ENCODE measurements at places on chromosomes 11 and 22. TPM values are rescaled to one million over a fixed set of nuclear protein-coding genes. Genes with fewer than 3 reads are reported as not detected.
A peak's percentile ranks its signal among the peaks of the same experiment; 100 is the strongest.

RASL10A gene
- total RNA-seq = not detected

DNA sequence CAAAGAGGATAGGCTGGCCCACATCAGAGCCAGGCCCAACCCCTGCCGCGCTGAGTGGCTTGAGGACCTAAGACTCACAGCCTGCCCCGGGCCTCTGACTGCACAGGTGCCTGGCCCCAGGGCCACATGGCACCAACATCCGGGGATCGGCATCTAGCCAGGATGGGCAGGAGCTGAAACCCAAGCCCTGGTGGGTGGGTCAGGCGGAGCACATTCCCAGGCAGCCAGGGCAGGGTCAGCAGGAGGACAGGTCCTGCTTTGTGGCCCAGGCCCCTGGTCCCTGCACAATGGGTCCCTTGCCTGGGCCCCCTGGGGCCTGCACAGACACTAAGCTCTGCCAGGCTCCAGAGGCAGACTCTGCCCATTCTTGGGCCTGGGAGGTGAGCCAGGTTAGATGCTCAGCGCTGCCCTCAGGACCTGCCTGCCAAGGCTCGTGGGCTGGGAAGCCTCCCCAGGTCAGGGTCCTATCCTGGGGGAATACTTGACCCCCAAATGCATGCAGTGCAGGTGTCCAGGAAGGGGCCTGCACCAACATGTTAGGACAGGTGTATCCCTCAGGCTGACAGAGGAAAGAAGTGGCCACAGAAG lies 33.5 kb downstream of the ARVCF start:
- no peaks in the 10 kb centered on the region for H3K4me1 ChIP-seq
- no peak for DNase-seq
- H3K27me3 ChIP-seq = peaks cover 3% of the 10 kb centered on the region
- H3K4me3 ChIP-seq = no peak overlapping the region
- H3K36me3 ChIP-seq = no peaks in the 10 kb centered on the region

- no peak overlapping the region for H3K4me3 ChIP-seq
- no peaks in the 10 kb centered on the region for H3K36me3 ChIP-seq
- H3K27me3 ChIP-seq = no peaks in the 10 kb centered on the region
Observed at GRCh38 chr11:99682646-99683045, 661.9 kb downstream of the CNTN5 start.

- peaks cover 56% of the 10 kb centered on the region for H3K4me1 ChIP-seq
- peak overlapping the region; percentile 25 for H3K27ac ChIP-seq
- peak overlapping the region; percentile 6 for H3K4me3 ChIP-seq
- no peak for DNase-seq
- peaks cover 4% of the 10 kb centered on the region for H3K36me3 ChIP-seq
Observed at GRCh38 chr11:9208726-9209501, 56.2 kb downstream of the DENND5A start.

DNA sequence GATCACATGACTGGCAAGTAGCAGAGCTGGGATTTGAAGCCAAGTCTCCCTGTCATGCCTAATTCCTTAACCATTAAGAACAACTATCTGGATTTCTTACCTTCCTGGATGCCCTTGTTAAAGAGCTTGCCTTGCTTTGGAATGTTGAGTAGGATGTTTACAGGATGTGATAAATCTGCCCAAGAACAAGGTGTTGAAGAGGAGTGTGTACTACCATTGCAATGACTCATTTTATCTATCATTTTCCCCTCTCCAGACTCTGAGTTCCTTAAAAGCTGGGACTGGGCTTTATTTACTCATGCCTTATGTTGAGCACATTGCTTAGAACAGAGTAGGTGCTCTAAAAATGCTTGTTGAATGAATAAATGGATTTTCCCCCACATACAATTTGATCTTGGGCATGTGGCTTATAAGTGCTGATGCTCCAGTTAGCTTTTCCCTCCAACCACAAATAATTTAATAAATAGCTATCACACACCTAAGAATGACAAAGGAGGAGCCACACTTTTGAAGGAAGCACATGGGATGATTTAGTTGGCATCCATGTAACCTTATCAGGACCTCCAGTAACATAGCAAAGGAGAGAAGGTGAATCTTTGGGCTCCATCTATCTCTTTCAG lies 268.6 kb upstream of the SESN3 start:
- no peak overlapping the region for H3K27ac ChIP-seq
- no peak overlapping the region for H3K4me3 ChIP-seq
- H3K27me3 ChIP-seq = peaks cover 9% of the 10 kb centered on the region
- DNase-seq = no peak
- H3K36me3 ChIP-seq = peaks cover 1% of the 10 kb centered on the region
- H3K4me1 ChIP-seq = peaks cover 5% of the 10 kb centered on the region

DNA sequence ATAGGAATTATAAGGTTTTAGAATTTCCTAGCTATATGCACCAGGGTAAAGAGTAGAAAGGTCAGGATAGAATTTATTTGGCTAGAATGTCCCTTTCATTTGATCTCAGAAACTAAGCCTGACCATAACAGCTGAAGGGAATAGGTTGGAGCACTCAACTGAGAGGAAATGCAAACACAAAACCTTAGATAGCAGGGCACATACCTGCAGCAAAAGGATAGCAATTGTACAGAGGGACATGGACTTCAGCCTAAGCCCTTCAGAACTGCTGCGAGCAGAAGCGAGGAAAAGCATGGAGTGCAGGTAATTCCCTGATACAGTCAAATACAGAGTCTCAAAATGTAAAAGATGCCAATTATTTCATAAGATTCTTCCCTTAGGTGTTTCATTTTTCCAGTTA lies 211.0 kb upstream of the DDI1 start:
- H3K27me3 ChIP-seq = no peaks in the 10 kb centered on the region
- H3K27ac ChIP-seq = no peak overlapping the region
- no peaks in the 10 kb centered on the region for H3K4me1 ChIP-seq
- no peak for DNase-seq
- no peak overlapping the region for H3K4me3 ChIP-seq

- H3K27ac ChIP-seq = peak overlapping the region; percentile 87
- peaks cover 16% of the 10 kb centered on the region for H3K4me1 ChIP-seq
- DNase-seq = peak; percentile 58
- no peaks in the 10 kb centered on the region for H3K36me3 ChIP-seq
- no peaks in the 10 kb centered on the region for H3K27me3 ChIP-seq
Observed at GRCh38 chr22:41382098-41382578, 396 bp downstream of the TEF start.

DNA sequence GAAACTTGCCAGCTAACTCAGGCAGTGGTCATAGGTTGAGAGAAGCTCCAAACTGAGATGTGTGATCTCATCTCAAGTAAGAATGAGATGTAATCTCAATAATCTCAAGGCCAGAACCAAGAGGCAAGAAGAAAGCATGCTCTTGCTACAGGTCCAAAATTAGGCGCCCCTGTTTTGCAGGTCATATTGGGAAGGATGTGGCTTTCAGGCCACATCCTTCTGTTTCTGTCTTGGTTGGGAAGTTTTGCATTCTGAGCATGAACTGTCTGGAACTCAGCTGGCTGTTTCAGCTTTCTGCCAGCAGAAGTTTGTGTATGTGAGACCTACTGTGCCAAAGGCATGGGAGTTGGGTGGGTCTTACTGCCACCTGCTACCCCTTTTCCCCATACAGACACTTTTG lies 67.5 kb upstream of the MS4A8 start:
- no peak overlapping the region for H3K27ac ChIP-seq
- H3K27me3 ChIP-seq = peaks cover 32% of the 10 kb centered on the region

TBX10 gene
- not detected for total RNA-seq

LARGE1 gene
- 0.28 TPM for total RNA-seq

DNA sequence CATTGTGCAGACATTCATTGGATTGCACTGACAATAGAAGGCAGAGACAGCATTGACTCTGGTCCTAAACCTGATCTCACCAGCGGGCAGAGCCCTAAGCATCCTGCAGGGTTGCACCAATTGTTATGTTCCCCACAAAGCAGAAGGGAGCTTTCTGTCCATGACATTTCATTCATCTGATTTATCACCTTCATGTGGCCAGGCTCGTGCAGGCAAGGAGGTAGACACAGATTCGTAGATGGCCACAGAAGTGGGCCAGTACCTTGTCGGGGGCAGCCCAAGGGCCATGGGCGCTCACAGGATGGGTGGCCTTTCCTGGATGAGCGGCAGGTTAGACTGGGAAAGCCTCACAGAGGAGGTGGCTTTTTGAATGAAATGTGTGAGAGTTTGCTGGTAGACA lies 2.9 kb downstream of the TSKU start:
- no peak for DNase-seq
- no peaks in the 10 kb centered on the region for H3K36me3 ChIP-seq
- peaks cover 19% of the 10 kb centered on the region for H3K4me1 ChIP-seq
- H3K27me3 ChIP-seq = peaks cover 27% of the 10 kb centered on the region
- H3K27ac ChIP-seq = no peak overlapping the region

NAALAD2 gene
- total RNA-seq = not detected

BLID gene
- not detected for total RNA-seq

DNA sequence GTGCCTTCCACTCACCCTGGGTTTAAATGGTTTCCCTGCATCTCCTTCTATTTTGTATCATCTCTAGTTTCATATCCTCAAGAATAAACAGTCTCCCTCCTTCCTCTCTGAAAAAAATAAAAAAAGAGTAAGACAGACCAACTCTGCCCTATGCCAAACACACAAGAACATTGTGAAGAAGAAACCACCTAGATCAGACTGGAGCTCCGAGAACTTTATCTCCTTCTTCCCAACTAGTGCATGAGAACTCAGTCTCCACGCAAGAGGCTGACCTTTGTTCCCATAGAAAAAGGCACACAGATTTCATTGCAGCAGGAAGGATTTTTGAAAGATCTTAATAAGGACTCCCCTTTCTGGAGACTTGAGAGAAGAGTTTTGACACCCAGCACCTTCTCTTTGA lies 8.7 kb upstream of the PEX26 start:
- no peaks in the 10 kb centered on the region for H3K36me3 ChIP-seq
- DNase-seq = no peak
- no peak overlapping the region for H3K27ac ChIP-seq
- no peaks in the 10 kb centered on the region for H3K4me1 ChIP-seq

SRRD gene
- total RNA-seq = 34.5 TPM

DNA sequence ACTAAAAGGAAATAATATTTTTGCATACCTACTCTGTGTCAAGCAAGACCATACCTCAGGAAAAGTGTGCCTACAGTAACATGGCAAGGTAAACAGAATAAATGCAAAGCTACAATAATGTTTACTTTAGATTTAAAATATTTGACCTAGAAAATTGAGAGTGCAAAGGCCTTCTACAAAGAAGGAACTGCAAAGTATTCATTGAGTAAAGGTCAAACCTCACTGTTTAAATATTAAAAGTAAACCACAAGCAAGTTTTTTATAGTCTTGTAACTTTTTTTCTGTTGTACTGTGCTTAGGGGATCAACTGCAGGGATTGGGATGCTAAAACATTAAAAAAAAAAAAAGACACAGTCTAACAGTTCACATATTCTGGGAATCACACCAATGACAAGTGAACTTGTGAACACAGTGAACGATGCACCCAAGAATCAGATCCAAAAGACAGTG lies 48.8 kb downstream of the CWF19L2 start:
- no peak overlapping the region for H3K4me3 ChIP-seq
- peaks cover 36% of the 10 kb centered on the region for H3K36me3 ChIP-seq
- no peak for DNase-seq
- no peaks in the 10 kb centered on the region for H3K27me3 ChIP-seq
- H3K27ac ChIP-seq = no peak overlapping the region

MUC15 gene
- total RNA-seq = not detected

DNA sequence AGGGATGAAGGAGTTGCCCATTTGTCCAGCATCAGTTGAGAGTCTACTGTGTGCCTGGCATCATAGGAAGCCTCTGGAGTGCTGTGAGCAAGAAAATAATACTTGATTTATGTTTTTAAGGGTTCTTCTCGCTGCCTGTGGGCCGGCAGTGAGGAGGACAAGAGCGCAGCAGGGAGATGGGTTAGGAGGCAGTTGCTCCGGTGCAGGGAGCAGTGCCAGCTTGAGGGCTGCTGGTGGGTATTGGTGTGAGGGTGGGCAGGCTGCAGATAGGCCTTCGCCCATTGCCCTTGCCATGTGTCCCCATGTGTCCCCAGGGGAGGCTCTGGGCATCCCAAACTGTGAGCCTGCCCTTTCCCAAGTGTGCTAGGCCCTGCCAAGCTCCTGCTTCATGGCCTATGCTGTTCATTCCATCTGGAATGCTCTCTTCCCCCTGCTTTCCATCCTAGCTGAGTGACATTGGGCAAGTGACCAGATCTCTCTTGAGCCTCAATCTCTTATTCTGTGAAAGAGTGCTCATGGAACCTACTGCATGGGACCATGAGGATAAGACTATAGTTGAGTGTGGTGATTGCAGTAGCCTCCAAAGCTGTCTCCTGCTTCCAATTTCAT lies 19.8 kb downstream of the BMAL1 start:
- H3K4me1 ChIP-seq = peaks cover 75% of the 10 kb centered on the region
- no peak for DNase-seq
- H3K36me3 ChIP-seq = peaks cover 3% of the 10 kb centered on the region
- no peak overlapping the region for H3K4me3 ChIP-seq

GRCh38 chr11:95135155-95135554 lies 45.5 kb downstream of the ENDOD1 start:
- H3K4me1 ChIP-seq = peaks cover 17% of the 10 kb centered on the region
- H3K4me3 ChIP-seq = no peak overlapping the region

- H3K4me1 ChIP-seq = peaks cover 1% of the 10 kb centered on the region
- H3K36me3 ChIP-seq = peaks cover 4% of the 10 kb centered on the region
- DNase-seq = no peak
- H3K4me3 ChIP-seq = no peak overlapping the region
- no peak overlapping the region for H3K27ac ChIP-seq
- H3K27me3 ChIP-seq = peaks cover 7% of the 10 kb centered on the region
Observed at GRCh38 chr11:70429724-70430521, 31.6 kb downstream of the CTTN start.

NLRP10 gene
- not detected for total RNA-seq

DNA sequence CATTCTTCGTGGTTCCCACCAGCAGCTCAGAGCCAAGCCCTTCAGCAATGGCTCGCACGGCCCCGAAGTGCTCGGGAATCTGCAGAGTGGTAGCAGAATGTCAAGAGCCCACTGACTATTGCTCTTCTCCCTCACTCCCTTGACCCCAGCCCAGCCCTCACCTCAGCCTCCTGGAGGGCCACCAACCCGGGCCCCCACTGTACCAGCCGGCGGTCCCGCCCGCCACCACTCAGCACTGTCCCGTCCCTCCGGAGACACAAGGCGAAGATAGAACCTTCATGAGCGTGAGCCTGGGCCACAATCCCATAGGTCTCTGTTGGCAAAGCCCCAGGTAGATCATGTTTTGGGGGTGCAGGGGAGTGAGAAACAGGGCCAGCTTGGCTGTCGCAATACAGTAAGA lies 4.2 kb upstream of the MTA2 start:
- H3K27ac ChIP-seq = no peak overlapping the region
- DNase-seq = no peak
- H3K36me3 ChIP-seq = peaks cover 50% of the 10 kb centered on the region

- no peak overlapping the region for H3K4me3 ChIP-seq
- H3K36me3 ChIP-seq = no peaks in the 10 kb centered on the region
- no peak for DNase-seq
- H3K27me3 ChIP-seq = no peaks in the 10 kb centered on the region
- H3K4me1 ChIP-seq = no peaks in the 10 kb centered on the region
Observed at GRCh38 chr11:29312812-29313211, 704.0 kb downstream of the KCNA4 start.
